Effector memory CD4-positive, alpha-beta T cell (primary cell): ENCODE measurements at places on chromosomes 7 and 10.

- DNase-seq = no peak
These were observed 997.9 kb upstream of the POT1 start for GRCh38 chr7:125927556-125927955.

- DNase-seq = no peak
These were observed 18.3 kb downstream of the INPP5A start for GRCh38 chr10:132555648-132556575.

DNA sequence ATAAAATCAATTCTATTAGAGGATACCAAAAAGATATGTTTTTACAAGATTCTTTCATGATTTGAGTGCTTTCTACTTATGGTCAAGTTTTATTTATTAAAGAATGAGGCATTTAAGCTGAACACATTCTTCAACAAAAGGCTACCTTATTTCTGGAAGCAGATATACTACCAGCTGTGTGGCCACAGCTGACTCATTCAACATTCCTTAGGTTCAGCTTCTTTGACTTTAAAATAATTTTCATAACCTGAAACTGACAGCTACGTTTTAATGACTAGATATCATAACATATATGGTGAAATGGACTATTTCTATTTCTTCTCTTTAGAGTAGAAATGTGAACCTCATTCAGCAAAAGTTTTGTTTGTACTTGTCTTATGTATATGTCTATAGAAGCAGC lies 414.2 kb upstream of the SEMA3C start:
- no peak for DNase-seq

- DNase-seq = no peak
These were observed 178.8 kb upstream of the NEBL start for GRCh38 chr10:21075880-21076279.

DNA sequence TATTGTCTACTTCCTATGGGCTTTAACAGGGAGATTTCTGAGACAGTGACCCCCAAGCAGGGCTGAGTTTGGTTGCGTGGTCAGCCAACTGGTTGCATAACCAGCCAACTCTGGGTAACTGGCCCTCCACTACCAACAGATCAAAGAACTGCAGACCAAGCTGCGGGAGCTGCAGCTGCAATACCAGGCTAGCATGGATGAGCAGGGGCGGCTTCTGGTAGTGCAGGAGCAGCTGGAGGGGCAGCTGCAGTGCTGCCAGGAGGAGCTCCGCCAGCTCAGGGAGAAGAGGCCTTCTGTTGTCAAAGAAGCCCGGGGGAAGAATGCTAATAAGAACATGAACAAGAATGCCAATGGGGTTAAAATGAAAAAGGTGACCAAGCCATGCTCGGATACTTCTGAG lies 15.7 kb upstream of the FLNC start:
- DNase-seq = no peak

GRCh38 chr10:6025683-6026255 lies 36.4 kb downstream of the IL2RA start:
- no peak for DNase-seq

GRCh38 chr10:104924101-104924795 lies 283.2 kb downstream of the SORCS3 start:
- no peak for DNase-seq

DNA sequence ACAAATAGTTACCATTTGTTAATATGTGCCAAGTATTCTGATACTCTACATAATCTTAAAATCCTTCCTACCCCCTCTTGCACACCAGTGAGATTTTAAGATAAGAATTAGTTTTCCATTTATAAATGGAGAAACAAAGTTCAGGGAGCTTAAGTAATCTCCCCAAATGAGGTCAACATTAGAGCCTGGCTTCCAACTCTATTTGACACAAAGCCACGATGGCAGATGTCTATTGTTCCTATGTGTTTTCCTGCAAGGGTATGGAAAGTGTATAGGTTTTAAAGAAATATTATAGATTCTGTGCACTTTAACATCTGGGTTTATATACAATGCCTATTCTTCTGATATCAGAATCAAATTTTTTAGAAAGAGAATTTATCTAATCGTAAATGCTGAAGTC lies 143.9 kb upstream of the SEMA3C start:
- no peak for DNase-seq

GRCh38 chr10:12605580-12606405 lies 256.4 kb downstream of the CAMK1D start:
- DNase-seq = peak; percentile 2
